ENCODE measurements at places on chromosomes 7 and 10.

GRCh38 chr10:18178854-18179483 is 38.7 kb downstream of the CACNB2 start:
- DNase-seq, result no peak

DNA sequence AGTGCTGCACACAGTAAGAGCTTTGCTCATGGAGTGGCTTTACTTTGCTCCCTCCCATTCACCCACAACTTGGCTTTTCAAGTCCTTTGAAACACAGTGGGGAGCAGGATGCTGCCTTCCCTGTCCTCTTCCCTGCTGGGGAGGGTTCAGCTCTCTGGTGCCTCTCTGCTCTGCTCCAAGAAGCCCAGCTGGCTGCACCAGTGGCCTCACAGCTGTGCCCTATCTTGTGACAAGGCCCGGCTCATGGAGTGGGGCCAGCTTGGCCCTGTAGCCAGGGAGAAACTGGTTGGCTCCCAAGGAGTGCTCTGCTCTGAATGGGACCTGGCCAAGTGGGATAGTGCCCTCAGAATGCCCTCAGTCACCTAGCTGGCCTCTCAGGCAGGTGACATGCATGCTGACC is 212.3 kb upstream of the ZMIZ1 start:
- DNase-seq, result no peak

DNA sequence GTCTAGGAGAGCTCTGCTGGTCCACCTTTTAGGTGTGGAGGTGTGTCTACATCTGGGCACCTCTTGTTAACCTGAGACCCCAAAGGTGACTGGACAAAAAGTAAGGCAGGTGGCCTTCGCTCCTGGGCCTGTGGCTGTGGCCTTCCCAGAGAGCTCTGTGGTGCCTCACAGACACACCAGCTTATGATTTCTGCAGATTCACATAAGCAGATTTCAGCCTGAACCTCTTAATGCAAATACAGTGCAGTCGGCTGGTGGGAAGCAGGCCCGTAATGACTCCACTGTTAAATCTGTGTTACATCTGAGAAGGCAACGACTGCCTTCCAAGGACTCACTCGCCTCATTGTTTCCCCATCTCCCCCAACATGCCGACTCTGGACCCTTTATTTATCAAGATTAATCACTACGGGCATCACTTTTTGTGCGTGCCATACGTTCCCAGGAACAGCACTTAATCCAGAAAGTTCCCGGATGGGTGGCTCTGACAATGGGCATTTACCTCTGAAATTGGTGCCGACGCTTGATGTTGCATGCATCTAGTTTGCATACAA is 119.8 kb downstream of the EBF3 start:
- DNase-seq, result no peak

GRCh38 chr7:1946025-1946772 is 276.1 kb downstream of the ELFN1 start:
- DNase-seq, result no peak

- DNase-seq, result no peak
These were observed 9.2 kb downstream of the RTKN2 start for GRCh38 chr10:62259456-62259855.

DNA sequence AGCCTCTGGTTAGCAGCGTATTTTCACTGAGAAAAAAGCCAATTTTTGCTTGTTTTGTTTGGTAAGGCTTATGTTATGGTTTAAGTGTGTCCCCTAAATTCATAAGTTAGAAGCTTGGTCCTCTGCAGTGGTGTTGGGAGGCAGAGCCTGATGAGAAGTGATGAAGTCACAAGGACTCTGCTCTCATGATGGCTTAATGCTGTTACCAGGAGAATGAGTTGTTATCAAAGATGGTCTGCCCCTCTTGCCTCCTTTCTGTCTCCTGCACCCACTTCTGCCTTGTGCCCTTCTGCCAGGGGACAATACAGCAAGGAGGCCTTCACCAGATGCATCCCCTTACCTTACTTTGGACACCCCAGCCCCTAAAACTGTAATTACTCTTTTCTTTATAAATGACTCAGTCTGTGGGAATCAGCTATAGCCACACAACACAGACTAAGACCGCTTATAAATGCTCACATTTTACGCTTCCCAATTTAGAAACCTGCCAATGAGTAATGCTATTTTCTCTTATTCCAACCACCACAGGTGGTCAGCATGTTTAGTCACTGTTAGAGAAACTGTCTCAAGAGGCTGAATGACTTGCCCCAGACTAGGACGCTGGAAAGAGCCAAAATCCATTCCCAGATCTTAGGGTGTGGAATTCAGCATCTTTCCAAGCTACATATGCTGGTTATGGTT is 6.1 kb upstream of the PKD1L1 start:
- no peak for DNase-seq

GRCh38 chr10:33101392-33101787 is 143.4 kb upstream of the ITGB1 start:
- no peak for DNase-seq

GRCh38 chr10:44185315-44185666 is 199.6 kb downstream of the CXCL12 start:
- DNase-seq, result no peak

DNA sequence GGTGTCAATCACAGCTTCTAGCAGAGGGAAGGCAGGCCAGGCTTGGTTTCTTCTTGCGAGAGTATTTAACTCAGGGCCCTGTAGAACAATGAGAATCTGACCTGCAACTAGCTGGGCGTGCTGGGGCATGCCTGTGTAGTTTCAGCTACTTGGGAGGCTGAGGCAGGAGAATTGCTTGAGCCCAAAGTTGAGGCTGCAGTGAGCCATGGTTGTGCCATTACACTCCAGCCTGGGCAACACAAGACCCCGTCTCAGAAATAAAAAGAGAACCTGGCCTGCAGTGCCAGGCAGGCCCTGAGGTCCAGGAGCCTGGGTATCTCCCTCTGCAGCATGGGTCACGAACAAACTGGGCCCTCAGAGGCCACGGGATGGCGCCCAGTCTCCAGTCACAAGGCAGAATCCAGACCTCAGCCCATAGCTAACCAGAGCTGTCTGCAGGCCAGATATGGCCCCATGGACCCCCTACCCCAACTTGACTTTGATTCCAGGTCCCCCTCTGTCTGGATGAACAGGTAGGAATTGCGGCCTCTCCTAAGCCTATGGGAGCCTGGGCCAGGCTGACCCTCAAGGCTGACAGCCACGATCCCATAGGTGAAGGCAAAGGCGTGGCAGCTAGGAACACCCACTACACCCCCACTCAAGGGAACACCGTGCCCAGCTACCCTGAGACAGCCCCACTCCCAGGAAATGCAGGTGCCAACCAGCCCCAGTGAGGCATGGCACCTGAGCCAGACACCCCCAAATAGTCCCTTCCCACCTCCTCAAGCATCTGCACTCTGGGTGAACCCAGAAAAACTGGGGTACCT is 102.7 kb upstream of the TNRC18 start:
- DNase-seq, result peak; percentile 52

DNA sequence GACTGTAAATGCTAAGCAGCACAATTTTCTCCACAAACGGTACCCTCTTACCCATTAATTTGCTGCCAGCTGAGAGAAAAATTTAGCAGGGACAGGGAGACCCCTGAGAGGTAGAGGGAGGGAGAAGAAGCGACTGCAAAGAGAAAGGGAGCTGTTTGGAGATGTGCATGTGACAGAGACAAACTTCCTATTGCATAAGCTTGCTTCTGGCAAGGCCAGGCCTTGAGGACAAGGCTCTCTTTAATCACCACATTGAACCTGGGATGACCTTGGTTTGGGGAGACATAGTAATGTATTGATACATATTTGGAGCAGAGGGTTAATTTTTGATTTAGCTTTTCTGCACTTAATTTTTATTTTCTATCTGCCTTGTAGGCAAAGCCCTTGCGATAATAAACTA is 31.1 kb upstream of the HIBADH start:
- DNase-seq, result no peak

GRCh38 chr7:127736511-127736910 is 84.5 kb downstream of the SND1 start:
- no peak for DNase-seq

GRCh38 chr10:5206799-5207198 is 10.2 kb downstream of the AKR1C4 start:
- no peak for DNase-seq

DNA sequence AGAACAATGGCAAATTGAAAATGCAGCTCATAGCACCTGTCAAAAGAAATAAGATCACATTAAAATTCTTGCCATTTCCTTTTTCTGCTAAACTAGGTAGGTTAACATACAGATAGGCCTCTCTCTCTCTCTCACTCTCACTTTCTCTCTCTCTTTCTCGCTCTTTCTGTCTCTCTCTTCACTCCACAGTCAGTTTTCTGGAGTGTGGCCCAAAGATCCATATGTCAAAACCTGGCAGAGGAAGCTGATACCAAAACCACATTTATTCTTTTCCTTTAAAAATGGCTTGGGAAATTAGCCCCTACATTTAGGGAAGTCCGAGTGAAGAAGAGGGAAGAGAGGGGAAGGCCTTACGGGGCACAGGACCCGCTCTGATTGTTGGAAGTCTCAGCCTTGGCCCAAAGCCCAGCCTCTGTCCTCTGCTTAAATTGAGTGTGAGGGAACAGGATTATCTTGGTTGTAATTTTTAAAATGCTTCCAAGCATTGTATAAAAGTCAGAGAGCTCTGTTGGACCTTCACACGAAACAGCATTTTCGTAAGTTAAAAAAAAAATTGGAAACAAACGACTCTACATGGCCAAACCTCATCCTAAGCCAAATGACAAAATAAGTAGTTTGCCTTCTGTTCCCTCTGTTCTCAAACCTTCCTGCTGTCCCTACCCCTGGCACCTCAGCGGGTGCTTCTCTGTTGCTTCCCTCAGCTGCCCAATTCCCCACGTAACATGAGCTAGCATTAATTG is 83.2 kb downstream of the FRMD4A start:
- DNase-seq, result no peak

DNA sequence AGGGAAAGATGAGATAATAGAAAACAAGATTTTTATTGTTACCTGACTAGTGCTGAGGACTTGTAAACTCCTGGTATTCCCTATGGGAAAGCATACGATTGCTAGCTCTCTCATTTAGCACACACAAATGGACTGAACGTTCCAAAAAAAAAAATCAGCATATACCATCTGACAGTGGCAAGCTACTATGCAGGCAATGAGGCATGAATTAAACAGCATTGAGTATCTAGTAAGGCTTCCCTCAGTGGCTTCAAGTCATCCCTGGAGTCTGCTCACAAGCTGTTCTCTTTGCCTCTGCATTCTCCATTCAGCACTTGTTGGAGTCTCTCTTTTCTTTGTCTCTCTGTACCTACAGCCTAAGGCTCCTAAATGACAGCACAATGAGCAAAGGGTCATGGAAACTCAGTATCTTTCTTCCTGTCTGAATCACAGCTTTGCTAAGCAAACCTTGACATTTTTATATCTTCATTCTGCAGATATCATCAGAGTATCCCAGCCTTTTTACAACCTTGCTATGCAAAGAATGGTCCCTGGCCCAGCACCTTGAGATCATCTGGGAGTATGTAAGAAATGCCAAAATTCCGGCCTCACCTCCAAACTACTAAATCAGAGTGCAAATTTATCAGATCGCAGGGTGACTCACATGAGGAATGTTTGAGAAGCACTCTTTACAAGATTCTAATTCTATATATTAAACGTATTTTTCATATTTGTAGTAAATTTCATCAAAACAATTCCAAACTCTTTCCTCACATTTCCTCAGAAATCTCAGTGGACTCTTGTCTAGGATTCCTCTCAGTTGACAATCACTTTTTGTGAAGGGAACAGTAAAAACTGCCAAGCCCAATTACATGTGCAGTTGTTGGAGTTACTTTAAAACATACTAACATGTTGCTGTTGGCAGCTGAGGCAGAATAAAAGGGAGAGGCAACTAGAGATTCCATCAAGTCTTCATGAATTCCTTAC is 10.8 kb upstream of the LIPA start:
- DNase-seq, result no peak

GRCh38 chr7:36391436-36392198 is 2.0 kb downstream of the ANLN start:
- peak; percentile 29 for DNase-seq

GRCh38 chr7:99031496-99031895 is 112.4 kb downstream of the SMURF1 start:
- DNase-seq, result no peak

- no peak for DNase-seq
These were observed 12.2 kb upstream of the KCP start for GRCh38 chr7:128922496-128923410.

- peak; percentile 38 for DNase-seq
These were observed 17.7 kb upstream of the TTYH3 start for GRCh38 chr7:2613931-2614600.

DNA sequence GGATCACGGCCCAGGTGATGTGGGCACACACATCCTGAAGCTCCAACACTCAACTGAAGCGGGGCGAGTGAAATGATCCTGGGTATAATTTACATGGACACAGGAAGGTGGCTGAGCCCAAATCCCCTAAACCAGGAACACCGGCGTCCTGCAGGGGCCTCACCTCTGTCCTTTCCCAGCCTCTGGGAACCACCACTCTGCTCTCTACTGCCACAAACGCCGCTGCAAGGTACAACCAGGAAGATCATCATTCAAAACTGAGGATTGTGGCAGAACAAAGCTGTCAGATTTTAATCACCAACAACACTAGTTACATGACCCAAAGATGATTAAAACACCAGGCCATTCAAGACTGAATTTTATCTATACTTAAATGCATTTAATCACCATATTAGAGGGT is 104.0 kb downstream of the DIP2C start:
- DNase-seq, result no peak

DNA sequence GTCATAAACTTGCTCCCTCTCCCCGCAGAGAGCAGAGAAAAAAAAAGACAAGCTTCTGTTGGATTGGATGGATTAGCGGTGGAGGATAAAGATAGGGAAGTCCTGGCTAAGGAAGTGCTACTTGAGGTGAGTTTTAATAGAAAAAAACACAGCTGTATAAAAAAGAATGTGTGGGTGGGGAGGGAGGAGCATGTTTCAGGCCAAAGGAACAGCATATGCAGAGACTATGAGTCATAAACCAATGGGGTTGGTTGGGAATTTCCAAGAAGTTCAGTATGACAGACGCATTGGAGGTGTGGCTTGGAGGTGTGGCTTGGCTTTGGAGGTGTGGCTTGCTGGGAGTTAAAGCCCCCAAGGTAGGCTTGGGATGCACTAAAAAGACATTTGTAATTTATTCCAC is 103.0 kb upstream of the LSM8 start:
- DNase-seq, result no peak

DNA sequence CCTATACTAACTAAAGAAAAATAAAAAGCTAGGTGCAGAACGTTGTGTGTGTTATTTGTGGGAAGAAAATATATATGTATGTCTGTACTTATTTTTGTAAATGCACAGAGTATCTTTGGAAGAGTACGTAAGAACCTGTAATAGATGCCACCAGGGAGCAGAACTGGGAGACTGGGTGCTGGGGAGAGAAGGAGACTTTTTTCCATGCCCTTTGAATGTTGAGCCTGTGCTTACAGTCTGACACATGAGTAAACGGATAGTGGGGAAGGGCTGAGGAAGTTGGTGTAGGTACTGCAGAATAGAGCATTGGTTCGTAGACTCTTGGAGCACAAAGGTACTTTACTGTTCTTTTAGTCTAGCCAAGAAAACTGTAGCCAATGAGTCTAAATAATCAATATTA is 1.3 kb upstream of the SCRN1 start:
- DNase-seq, result no peak

GRCh38 chr10:129030996-129031843 is 435.8 kb upstream of the MGMT start:
- peak; percentile 21 for DNase-seq

GRCh38 chr10:9091530-9092093 is 1037.1 kb downstream of the GATA3 start:
- DNase-seq, result no peak

- no peak for DNase-seq
These were observed 353.6 kb downstream of the THSD7A start for GRCh38 chr7:11478426-11478825.

GRCh38 chr7:27405780-27406179 is 163.2 kb downstream of the EVX1 start:
- no peak for DNase-seq
